ENCODE measurements at places on chromosomes 2 and 18.

GRCh38 chr2:54287532-54287931 lies 31.5 kb upstream of the TSPYL6 start:
- peak; percentile 20 for DNase-seq

- peak; percentile 9 for DNase-seq
These were observed 131.6 kb downstream of the CDH2 start for GRCh38 chr18:28045176-28045810.

DNA sequence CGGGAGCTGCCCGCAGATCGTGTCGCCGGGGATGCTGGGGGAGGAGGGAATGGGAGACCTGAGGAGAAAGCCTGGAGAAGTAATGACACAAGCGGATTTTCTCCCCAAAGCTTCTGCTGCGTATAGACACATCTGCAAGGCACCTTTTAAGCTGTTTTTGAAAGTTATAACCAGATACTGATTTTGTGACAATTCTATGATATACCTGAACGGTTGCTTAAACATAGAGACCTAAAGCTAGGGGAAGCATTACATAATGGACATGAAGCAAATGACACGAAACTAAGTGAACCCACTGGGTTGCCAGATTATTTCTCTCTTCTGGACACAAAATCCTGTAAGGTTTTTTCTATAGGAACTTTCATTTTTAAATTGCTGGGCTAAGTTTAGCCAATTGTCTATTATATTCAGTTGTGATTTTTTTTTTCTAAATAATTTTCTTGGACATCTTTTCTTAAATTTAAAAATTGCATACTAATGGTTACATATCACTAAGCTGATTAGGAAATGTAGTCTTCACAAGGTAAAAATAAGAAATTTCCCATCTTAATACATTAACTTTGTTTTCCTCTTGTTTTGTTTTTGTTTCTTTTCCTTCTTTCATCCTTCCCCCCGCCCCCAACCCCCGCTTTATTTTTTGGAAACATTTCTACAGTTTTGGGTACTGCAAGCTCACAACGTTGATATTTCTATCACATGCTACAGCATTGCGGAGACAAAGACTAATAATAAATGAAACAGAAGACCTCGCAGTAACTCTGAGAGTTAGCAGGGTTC lies 1.3 kb downstream of the OSBPL6 start:
- DNase-seq, result no peak

DNA sequence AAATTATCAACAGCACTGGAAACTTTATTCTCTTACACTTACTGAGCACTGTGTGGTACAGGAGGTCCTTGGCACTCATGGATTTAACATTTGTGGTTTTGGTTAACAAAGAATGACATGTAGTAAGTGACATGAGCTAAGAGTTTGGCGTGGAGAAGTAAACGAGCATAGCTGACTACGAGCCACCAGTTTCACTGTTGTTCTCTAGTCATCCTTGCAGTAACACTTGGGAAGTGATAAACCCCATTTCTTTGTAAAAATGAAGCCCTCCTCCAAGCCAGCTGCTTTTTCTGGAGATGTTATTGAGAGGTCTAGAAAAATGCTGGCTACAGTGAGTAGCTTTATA lies 32.7 kb downstream of the QPCT start:
- DNase-seq, result peak; percentile 50

DNA sequence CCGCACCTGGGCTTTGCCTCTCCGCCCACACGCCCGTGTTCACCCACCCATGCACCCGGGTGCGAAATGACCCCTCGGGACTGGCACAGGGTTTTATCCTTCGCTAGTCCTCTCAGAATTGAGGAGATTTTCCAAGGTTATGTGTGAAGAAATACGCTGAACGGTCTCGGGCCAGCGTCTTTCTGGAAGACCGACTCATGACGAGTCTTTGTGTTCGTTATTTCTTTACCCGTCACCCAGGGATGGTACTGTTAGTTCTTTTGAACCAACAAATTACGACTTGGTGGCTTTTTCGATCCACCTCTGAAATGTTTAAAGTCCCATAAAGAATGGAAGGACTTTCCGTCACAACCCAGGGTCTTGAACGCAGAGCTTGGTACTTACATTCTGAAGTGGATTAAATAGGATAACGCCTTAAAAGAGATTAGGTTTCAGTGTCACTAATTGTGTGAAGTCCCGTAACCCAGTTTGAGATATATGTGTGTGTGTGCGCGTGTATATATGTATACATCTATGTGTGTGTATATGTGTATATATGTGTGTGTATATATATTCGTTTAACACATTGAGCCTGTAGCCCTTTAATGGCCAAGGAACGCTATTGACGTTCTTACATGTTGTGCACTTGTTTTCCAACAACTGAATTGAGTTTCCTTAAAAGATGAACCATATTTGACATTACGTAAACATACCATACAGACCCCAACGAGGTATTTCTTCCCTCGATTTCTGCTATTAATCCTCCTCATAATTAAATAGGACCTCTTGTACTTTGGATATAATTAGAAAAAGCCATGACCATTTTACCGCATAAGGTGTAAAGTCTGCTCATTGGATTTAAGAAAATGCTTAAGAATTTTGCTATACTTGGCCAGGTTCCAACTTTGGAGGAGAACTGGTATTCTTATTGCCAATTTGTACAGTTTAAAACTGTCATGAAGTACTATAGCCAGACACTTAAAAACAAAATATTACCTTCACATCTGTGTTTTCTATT lies 889 bp downstream of the ZC3H15 start:
- DNase-seq, result no peak

DNA sequence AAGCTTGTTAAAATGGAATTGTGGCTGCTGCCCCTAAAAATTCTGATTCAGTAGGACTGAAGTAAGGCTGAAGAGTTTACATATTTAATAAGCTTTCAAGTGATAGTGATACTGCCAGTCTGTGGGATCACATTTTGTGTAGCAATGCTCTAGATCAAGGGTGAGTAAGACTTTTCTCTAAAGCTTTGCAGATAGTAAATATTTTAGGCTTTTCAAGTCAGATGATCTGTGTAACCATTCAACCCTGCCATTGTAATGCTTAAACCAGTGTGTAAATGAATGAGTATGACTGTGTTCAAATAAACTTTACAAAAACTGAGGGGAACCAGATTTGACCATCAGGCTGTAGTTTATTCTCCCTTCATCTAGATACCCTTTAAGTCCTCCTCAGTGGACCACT lies 92.7 kb downstream of the PIK3C3 start:
- no peak for DNase-seq

DNA sequence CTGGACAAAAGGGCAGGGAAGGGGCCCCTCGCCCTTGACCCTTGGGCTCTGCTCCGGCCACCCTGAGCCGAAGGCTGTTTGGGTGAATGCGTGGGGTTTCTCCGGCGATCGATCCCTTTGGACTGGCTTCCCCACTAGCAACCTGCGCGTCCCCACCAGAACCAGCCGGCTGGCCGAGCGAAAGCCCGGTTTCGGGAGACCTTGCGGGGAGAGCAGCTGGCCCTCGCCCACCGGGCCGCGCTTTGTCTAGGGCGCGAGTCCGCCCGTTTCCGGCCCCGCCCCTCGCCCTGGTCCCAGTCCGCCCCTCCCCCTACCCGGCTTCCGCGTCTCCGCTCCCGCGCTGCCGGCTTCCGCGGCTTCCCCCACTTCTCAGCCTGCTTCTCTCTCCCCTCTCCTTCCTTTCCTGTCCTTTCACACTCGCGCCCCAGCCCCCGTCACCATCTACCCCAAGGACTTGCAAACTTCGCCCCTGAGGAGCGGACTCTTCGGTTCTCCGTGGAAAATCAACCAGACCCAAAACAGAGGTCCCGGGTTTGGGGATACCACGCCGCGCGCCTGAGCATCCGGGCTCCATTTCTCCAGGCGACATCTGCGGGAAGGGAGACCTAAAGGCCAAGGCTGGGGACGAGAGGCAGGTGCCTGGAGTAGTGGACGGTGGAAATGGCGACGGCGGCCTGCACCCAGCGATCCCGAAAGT lies 48.0 kb upstream of the ATP6V1B1 start:
- no peak for DNase-seq

DNA sequence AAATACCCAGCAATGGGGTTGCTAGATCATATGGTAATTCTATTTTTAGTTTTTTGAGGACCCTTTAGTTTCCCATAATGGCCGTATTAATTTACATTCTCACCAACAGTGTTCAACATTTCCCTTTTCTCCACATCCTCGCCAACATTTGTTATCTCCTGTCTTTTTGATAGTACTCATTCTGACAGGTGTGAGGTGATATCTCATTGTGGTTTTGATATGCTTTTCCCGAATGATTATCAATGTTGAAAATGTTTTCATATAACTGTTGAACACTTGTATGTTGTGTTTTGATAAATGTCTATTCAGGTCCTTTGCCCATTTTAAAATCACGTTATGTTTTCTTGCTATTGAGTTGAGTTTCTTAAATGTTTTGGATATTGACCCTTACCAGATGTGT lies 5.8 kb upstream of the RIF1 start:
- DNase-seq, result no peak

DNA sequence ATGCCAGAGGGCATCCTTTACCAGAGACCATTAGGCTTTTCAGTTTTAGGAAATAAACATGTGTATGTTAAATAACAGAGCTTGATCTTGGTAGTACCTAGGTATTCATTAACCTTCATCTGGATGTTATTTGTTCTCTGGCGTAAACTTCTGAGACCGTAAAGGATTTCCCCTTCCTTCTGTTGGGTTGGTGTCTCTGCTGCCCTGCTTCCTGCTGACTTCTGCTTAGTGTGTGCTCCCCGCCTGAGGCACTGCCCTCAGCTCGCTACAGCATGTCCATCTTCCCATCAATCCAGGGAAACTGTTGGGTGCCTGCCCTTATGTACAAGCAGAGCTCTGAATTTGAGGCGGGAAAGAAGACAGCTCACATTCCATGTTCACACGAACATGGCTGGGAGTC lies 177.9 kb downstream of the TPGS2 start:
- no peak for DNase-seq

GRCh38 chr2:119407430-119408220 lies 24.0 kb upstream of the TMEM37 start:
- DNase-seq, result peak; percentile 82

GRCh38 chr2:174341293-174341994 lies 6.7 kb downstream of the SP9 start:
- DNase-seq, result peak; percentile 90

GRCh38 chr2:230323385-230324106 lies 3.4 kb upstream of the SP140L start:
- DNase-seq, result no peak

- no peak for DNase-seq
These were observed 71.1 kb upstream of the HK2 start for GRCh38 chr2:74762789-74763188.

- DNase-seq, result no peak
These were observed 1980.4 kb downstream of the SUCLG1 start for GRCh38 chr2:82478641-82479040.

GRCh38 chr2:162221064-162221463 lies 22.2 kb downstream of the FAP start:
- peak; percentile 78 for DNase-seq

DNA sequence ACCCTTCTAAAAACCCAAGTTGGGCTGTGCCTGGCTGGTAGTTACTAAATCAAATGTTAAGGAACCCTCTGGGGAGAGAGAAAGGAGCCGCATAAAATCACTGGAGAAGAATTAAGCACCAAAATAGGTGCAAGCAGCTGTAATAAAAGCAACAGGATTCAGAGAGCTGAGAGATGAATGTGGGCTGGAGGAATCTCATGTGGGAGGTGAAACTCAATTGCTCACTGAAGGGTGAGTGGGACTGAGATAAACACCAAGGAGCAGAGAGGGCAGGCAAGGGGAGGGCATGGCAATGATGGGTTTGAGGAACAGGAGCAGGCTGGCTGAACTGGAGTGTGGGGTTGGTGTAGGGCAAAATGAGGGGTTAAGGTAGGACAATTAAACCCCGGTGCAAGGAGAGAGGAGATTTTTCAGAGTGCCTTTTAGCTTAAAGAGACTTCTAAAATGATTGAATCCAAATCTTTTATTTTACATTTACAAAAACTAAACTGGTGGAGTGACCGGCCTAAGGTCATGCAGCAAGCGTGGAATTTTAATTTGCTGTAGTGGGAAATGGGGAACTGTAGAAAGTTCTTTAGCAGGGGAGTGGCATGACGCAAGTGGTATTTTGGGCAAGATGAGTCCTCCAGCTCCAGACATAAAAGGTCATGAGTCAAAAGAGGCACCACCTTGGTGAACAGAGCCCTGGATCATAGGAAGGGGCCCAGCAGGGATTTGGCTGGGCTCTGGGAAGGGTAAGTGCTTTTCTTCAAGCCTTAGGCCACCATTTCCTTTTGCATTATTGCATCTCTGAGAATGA lies 10.5 kb downstream of the PLB1 start:
- no peak for DNase-seq

DNA sequence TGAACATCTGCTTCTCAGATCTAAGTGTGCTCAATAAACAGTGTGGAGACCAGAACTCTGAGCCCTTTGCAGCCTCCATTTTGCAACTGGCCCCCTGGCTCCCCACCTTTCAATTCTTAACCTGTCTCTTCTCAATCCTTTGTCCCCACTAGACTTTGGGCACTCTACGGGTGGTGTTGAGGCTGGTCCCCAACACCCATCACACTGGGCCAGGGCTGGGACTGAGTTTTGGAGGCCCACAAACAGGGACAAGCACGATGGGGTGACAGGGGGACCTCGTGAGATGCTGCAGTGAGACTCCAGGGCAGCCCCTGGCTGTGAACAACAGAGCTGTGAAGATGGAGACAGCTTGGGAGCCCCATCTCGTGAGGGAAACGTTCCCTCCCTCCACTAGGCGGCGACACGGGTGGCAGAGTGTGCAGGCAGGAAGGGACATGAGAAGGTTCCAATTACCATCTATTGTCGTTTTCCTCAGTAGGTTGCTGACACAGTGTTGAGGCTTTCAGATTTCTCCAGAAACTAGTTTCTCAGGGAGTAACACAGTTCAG lies 1.2 kb downstream of the ANKMY1 start:
- peak; percentile 71 for DNase-seq

DNA sequence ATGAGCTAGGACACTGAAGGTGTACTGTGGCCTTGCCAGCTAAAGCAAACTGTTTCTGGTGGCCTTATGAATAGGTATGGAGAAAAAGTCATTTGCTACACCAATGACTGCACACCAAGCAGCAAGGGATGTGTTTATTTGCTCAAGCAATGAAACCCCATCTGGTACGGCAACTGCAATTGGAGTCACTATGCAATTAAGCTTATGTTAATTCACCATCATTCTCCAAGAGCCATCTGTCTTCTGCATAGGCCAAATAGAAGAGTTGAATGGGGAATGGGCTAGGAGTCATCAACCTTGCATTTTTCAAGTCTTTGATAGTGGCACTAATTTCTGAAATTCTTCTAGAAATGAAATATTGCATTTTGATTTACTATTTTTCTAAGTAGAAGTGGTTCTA lies 372.0 kb downstream of the KCNJ3 start:
- no peak for DNase-seq

DNA sequence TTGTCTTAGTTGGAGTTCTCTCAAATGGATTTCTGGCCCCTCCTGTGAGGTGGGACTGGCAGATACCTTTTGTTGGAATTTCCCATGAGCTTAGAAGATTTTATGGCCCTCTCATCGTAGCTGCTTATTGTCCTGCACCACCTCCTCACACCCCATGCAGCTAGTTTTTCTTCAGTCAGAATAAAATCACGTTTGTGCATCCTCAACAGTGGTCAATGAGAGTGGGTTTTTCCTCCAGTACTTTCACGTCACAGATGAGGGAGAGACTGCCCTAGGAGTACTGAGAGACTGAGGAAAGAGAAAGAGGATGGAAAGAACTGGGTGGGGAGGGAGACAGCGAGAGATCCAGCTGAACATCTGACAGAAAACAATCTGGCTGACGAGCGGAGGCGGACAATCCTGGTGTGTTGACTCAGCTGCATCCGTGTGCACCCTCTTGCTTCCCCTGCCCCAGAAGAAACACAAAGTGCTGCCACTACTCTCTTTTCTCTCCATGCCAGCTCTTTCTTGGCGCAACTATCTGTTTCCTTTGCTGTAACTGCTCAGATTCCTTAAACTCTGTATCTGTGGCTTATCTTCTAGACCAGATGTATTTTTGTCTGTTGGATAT lies 7.4 kb downstream of the RAPGEF4 start:
- no peak for DNase-seq
